ENCODE measurements at places on chromosomes 6 and 20. TPM values are rescaled to one million over a fixed set of nuclear protein-coding genes. Genes with fewer than 3 reads are reported as not detected.

- H3K36me3 ChIP-seq = no peaks in the 10 kb centered on the region
- H3K27ac ChIP-seq = no peak overlapping the region
- no peaks in the 10 kb centered on the region for H3K4me1 ChIP-seq
- no peak overlapping the region for H3K4me3 ChIP-seq
Observed at GRCh38 chr20:20255099-20255498, 112.8 kb upstream of the INSM1 start.

DNA sequence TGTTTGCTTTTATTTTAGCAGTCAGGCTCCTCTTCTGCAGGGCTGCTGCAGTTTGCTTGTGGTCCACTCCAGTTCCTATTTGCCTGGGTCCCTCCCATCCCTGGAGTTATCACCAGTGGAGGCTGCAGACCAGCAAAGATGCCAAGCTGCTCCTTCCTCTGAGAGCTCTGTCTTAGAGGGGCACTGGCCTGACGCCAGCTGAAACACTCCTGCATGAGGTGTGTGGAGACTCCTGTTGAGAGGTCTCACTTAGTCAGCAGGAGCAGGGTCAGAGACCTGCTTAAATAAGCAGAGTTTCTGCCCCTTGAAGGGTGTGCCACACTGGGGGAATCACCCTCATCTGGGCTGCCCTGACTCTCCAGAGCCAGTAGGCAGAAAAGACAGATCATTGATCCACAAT is 16.2 kb upstream of the WFDC8 start:
- H3K36me3 ChIP-seq = no peaks in the 10 kb centered on the region
- no peaks in the 10 kb centered on the region for H3K4me1 ChIP-seq
- DNase-seq = no peak
- no peaks in the 10 kb centered on the region for H3K27me3 ChIP-seq

DNA sequence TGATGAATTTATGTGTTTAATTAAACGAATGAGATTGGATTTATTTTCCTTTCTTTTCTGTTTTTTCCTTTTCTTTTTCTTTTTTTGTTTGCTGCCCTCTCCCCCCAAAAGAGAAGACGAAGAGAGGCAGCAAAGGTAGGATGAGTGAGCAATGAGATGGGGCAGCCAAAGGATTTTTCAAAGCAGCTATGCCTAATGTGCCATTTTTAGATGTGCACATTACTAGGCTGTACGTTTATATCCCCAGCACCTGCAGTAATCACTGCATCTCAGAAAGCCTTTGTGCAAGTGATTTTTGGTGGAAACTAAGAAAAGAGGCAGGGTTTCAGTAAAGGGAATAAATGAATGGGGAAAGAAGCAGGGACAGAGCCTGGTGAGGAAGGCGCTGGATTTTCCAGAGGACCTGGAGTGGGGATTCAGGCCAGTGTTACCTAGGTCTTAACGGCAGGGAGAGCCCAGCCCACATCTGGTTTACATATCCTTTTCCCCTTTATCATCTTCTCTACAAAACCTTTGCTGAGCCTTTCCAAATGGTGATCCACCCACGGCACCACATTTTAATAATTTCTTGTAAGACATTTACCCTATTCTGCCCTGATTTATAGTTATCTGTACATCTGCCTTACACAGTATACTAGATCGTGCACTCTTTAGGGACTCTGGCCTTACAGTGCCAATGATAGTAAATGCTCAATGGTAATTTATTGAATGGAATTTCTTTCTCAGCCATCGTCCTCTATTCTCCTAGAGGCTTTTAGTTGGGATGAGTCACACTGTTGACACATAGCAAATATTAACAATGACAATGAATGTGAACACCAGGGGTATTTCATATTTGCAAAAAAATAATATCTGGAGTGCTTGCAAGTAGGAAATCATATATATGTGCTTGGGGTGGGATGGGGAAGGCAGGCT is 38.3 kb upstream of the ATXN1 start:
- H3K4me3 ChIP-seq = no peak overlapping the region
- H3K36me3 ChIP-seq = no peaks in the 10 kb centered on the region
- no peak overlapping the region for H3K27ac ChIP-seq
- H3K4me1 ChIP-seq = peaks cover 21% of the 10 kb centered on the region

DNA sequence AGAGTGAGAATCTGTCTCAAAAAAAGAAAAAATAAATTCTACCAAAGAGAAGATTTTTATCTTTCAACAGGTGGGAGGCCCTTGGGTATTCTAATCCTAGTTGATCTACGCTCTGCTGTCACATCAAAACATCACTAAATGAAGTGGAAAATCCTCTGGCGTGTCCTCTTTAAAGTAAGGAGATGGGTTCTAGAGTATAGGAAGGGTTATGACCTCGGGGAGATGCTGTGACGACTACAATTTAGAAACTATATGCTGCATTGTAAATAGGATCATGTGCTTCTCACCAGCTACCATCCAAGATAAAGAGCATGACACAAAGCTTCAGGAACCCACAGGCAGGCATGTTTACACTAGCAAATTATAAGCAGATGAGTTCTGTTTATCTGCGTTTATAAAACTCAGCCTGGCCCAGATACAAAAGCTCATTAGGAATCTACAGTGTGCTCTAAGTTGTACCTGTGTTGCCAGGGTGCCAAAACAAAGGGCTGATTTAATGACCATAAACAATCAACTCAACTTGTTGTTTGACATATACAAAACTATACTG is 197.1 kb upstream of the PLN start:
- no peaks in the 10 kb centered on the region for H3K4me1 ChIP-seq
- no peak overlapping the region for H3K4me3 ChIP-seq
- H3K27me3 ChIP-seq = no peaks in the 10 kb centered on the region
- H3K27ac ChIP-seq = peak overlapping the region; percentile 55

DNA sequence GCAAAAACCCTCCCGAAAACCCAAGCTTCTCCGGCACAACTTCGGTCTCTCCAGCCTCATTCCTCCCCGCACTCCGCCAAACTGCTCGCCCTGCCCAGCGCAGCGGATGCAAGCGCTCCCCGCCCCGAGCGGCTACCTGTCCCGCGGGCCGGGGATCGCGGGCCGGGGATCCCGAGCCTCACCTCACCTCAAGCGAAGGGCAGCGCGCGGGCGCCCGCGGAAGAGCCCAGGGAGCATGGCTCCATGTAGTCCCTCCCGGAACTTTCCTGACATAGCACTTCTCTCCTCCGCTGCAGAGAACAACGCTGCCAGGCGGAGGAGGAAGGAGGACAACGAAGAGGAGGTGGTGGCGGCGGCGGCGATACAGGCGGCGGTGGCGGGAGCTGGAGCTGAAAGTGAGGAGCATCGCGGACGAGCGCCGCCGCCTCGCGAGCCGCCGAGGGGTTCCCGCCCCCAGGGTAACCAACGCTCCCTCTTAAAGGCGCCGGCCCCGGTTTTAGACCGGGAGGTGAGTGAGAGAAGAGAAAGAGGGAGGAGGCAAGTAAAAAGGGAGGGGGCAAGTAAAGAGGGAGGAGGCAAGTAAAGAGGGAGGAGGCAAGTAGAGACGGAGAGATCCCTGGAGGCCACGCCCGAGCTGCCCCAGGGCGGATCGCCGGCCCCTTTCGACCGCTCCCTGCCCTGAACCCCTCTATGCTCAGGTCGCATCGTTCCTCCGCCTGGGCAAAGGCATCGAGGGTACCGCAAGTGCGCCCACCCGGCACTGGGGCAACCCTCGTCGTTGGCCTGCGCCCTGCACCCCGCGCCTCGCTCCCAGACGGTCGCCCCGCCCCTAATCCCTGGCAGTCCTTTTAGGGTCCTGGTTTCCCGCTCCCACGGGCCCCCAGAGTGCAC is at the start of gene GPR63:
TSS of gene GPR63 (minus strand) at position 397 of the 891 bp plus-strand sequence. CDS start 37,746 bp downstream, outside the sequence.
- peak; percentile 87 for DNase-seq
- H3K4me1 ChIP-seq = peaks cover 15% of the 10 kb centered on the region
- H3K4me3 ChIP-seq = peak within 1 kb of the TSS; percentile 73

- no peaks in the 10 kb centered on the region for H3K36me3 ChIP-seq
- no peaks in the 10 kb centered on the region for H3K27me3 ChIP-seq
- H3K4me3 ChIP-seq = no peak overlapping the region
- no peak overlapping the region for H3K27ac ChIP-seq
- no peaks in the 10 kb centered on the region for H3K4me1 ChIP-seq
Observed at GRCh38 chr6:167162591-167162990, 4.8 kb upstream of the GPR31 start.

- peak; percentile 67 for DNase-seq
- H3K27me3 ChIP-seq = no peaks in the 10 kb centered on the region
- H3K27ac ChIP-seq = peak within 1 kb of the TSS; percentile 89
- no peaks in the 10 kb centered on the region for H3K4me1 ChIP-seq
Observed at GRCh38 chr20:45469336-45470261, at the start of gene WFDC2. Gene WFDC2 (plus strand): TSS chr20:45469753. CDS start chr20:45469782, 29 bp downstream.

- H3K4me3 ChIP-seq = no peak overlapping the region
- H3K27me3 ChIP-seq = no peaks in the 10 kb centered on the region
- DNase-seq = no peak
- peaks cover 47% of the 10 kb centered on the region for H3K4me1 ChIP-seq
Observed at GRCh38 chr6:44260451-44261297, 3.3 kb upstream of the SLC35B2 start.

DNA sequence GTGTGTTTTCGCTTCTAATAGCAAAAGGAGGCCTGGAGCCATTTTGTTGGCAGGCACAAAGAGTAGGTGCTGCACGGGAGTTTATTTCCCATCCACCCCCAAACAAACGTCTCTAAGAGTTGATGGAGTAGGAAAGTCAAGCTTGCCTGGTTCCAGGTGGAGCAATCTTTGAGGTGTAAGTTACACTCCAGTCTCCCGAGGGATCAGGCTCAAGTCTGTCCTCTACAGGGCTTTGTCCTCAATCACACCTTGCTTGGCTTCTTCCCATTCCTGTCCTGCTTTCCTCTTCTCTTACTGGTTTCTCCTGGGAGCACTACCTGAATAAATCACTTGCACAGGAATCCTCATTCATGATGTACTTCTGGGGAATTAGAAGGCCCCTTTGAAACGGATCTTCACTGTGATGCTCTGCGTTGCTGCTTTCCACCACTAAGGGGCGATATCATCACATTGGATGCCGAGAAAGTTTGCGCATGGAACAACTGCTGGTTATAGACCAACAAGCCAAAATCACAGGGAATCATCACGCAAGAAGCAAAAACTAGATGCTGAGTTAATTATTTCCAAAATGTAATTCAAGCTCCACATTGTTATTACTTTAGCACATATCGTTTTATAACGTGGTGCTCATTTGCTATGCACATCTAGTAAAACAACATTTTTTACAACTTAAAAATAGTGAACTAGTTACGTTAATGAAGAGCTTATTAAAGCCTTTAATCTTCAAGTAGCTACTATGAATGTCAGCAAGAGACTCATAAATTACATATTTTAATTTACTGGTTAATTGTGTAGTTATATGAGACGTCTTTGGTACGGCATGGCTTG is 156.8 kb downstream of the DNAH8 start:
- H3K27ac ChIP-seq = no peak overlapping the region
- H3K4me3 ChIP-seq = no peak overlapping the region
- no peak for DNase-seq
- H3K27me3 ChIP-seq = peaks cover 5% of the 10 kb centered on the region
- H3K4me1 ChIP-seq = no peaks in the 10 kb centered on the region

DNA sequence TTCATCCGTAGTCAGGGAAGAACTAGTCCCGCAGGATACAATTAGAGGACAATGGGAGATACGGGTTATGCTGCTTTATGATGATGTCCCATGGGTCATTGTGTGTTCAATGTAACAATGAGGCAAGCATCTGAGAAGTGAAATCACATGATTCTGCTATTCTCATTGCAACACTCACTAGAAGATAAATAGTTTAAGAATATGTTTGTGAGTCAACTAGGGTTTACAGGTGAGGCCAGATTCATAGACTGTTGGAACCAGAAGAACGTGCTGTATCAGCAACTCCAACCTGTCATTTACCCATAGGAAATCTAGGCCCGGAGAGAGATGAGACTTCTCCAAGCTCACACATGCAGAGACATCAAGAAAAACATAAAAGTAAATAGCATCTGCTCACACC is 80.8 kb downstream of the SCML4 start:
- H3K27ac ChIP-seq = no peak overlapping the region
- no peaks in the 10 kb centered on the region for H3K36me3 ChIP-seq
- DNase-seq = no peak
- no peak overlapping the region for H3K4me3 ChIP-seq
- no peaks in the 10 kb centered on the region for H3K27me3 ChIP-seq

DNA sequence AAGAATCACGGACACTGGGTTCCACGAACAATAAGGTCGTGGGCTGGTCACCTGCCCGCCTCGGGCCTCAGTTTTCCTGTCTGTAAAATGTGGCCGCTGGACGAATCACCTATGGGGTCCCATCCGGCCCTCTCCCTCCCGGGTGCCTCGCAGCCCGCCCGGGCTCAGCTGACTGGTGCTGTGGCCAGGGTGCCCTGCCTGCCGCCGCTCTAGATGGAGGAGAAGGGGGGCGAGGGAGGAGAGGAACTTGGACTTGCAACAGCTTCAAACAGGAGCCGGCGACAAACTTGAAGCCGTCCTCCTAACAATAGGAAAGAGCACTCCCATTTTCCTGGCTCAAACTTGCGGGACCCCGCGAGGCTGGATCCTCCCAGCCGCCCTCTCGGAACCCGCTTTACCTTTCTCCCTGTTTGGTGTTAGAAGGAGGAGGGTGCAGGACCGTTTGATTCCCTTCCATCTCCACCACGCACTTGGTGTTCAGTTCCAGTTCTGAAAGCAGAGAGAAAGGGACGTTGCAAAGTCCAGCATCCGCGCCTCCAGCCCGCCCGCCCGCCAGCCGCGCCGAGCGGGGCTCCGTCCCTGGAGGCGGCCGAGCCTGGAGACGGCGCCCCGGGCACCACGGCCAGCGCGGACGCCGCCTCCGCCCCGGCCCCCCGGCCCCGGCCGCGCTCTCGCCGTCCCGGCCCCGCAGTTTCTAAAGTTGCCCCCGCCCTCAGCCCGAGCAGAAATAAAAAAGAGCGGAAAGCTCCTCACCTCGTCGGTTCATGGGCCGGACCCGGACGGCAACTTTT is 584 bp downstream of the KIF13A start:
- no peaks in the 10 kb centered on the region for H3K27me3 ChIP-seq
- peak; percentile 86 for DNase-seq
- peak overlapping the region; percentile 88 for H3K27ac ChIP-seq
- H3K36me3 ChIP-seq = no peaks in the 10 kb centered on the region
- H3K4me3 ChIP-seq = peak overlapping the region; percentile 89

SDHAF4 gene
- total RNA-seq = 4.9 TPM

DTD1 gene
- total RNA-seq = 12.0 TPM

CPXM1 gene
- 1.1 TPM for total RNA-seq

PSORS1C2 gene
- total RNA-seq = not detected

LHFPL5 gene
- total RNA-seq = 0.27 TPM

ANKRD6 gene
- 21.4 TPM for total RNA-seq

POLR3F gene
- total RNA-seq = 9.7 TPM

DYNLT2 gene
- total RNA-seq = 2.2 TPM

LPIN3 gene
- total RNA-seq = 19.3 TPM

SLC22A1 gene
- total RNA-seq = 1.9 TPM

SLC22A2 gene
- total RNA-seq = 0.27 TPM
